ENCODE measurements at places on chromosomes 11 and 22.

- no peak for DNase-seq
These were observed 75.2 kb downstream of the GRIK4 start for GRCh38 chr11:120586728-120587127.

GRCh38 chr11:72720784-72721183 lies 31.4 kb downstream of the ARAP1 start:
- peak; percentile 51 for DNase-seq

- no peak for DNase-seq
These were observed at the start of gene MRGPRE for GRCh38 chr11:3231851-3232744. MRGPRE (minus strand) TSS chr11:3232417; CDS start chr11:3228799, 3,618 bp downstream.

- DNase-seq = no peak
These were observed 89.6 kb downstream of the C11orf87 start for GRCh38 chr11:109511598-109511997.

DNA sequence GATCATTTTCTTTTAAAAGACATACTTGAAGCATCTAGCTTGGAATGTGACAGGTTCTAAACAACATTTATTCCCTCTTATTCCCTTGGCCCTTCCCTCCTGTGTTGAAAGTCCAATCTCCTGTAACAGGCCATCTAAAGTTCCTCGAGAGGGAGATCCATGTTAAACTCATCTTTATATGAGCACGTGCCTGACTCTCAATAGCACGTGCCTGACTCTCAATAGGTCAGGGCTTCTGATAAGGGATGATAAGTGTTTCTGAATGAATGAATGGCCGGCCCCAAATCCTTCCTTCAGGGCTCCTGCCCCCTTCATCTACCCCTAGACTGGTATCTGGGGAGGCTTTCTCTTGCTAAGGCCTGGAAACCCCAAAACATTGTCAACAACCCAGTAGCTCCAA lies 27.2 kb downstream of the RPL27A start:
- no peak for DNase-seq

GRCh38 chr22:43154887-43155536 lies 3.7 kb downstream of the TSPO start:
- peak; percentile 81 for DNase-seq

Measured in inflammatory macrophage treated with lipopolysaccharide for 4 hours (primary cell).